ENCODE measurements at places on chromosomes 4 and X. TPM values are rescaled to one million over a fixed set of nuclear protein-coding genes. Genes with fewer than 3 reads are reported as not detected.
A peak's percentile ranks its signal among the peaks of the same experiment; 100 is the strongest.

GRCh38 chr4:118280501-118281218, 72.1 kb downstream of the PRSS12 start:
- no peak for DNase-seq

DNA sequence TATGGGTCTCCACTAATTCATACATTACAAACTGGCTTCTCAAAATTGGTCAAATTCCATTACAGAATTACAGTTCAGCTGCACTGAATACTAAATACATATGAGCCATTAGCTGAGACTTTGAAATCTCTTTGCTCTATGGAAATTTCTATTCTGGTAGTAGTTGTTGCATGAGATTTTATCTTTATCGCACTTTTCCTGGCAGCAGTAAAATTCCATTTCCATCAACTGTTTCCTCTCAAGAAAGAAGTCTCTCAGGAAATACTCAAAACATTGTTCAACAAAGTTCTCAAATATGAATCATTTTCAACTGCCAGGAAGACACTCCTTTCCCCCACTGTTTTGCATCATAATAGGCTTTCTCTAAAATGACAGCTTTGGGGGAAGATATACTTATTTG, 51.3 kb downstream of the ATP11C start:
- peak; percentile 28 for DNase-seq

GRCh38 chr4:94507281-94507680, 55.5 kb downstream of the PDLIM5 start:
- DNase-seq = no peak

GRCh38 chr4:28391877-28392276, 1531.2 kb downstream of the STIM2 start:
- no peak for DNase-seq

GRCh38 chrX:105564501-105564900, 257.8 kb upstream of the NRK start:
- DNase-seq = peak; percentile 7

GRCh38 chr4:27198246-27198645, 337.6 kb downstream of the STIM2 start:
- no peak for DNase-seq

DNA sequence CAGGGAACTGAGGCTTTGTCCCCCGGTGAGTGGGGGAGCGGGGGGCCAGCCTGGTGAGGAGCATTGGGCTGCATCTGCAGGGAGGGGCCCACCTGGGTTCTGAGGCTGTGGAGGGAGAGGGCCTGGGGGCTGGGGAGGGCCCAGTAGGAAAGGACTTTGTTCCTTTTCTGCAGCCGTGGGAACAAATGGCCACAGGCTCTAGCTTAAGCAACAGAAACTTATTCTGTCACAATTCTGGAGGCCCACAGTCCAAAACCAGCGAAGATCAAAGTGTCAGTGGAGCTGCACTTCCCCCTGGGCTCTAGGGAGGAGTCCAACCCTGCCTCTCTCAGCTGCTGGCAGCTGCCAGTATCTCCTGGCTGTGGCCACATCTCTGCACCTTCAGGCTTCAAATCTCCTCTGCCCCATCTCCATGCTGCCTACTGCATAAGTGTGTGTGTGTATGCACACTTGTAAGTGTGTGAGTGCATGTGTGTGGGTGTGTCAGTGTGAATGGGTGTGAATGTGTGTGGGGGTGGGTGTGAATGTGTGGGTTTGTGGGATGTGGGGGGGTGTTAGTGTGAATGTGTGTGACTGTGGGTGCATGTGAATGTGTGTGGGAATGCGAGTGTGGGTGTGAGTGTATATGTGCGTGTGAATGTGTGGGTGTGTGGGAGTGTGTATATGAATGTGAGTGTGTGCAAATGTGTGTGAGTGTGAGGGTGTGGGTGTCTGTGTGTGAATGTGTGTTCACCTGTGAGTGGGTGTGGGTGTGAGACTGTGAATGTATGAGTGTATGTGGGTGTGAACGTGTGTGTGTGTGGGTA, 204.5 kb upstream of the PSAPL1 start:
- no peak for DNase-seq

- no peak for DNase-seq
Measured at GRCh38 chrX:12890467-12890866, 16.0 kb upstream of the TLR8 start.

DNA sequence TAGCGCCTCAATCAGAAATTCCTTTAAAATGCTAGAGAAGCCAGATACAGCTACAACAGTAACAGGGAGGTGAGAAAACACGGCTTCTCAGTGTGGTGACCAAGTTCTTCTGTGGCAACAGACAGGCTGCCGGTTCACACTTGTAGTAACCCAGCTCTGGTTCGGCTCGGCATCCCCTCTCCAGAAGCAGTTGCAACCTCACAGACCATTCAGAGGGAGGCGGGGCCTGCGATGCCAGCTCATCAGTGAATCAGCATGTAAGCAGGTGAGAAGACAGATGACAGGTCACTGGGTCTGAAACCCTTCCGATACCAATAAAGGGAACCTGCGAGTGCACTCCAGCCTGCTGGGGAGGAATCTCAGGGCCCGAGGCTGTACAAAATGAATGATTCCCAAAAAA, 251.0 kb downstream of the KCNIP4 start:
- no peak for DNase-seq

DNA sequence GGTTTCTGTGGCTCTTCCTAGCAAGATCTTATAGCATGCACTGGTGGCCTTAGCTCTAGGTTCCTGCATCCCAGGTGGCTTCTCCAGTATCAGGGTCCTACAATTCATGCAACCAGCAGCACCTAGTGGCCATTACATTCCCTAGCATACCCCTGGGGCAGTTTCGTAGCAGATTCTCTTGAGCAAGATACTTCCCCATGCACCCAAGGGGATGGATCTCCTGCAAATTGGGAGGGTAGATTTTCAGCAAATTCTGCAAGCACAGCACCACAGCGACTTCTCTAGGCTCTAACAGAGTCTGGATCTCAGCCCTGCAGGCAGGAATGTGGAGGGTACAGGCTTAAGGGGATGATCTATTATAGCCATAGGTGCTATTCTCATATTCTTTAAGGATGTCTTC, 13.1 kb upstream of the SLC9B1 start:
- DNase-seq = no peak

DNA sequence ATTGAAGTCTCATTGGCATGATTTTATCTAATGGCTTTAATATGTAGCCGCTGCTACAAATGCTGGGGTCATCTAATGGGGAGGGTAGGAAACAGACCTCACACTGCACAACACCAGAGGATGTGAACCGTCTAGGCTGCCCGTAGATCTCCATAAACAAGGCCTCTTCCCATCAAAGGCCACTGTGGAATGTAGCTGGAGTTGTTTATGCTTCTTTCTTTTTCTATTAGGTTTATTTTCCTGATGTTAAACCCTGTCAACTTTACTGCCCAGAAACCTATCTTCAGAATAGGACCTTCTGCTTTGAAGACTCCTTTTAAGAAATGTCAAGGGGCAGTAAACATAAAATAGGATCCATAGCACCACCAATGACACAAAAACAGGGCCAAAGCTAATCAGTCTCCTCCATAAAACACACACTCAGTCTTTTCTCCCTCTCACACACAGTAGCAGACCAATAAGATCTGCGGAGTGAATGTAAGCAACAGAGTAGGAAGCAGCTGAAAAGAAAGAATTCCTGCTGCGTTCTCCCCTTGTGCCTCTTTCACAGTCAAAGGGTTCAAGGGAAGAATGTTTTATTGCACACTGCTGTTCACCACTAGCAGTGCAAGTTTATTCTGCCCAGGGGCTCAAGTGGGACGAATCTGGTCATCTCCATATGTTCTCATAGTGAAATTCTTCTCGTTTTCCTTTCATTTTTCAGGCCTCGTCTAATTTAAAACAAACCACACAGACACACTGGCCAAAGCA, 72.2 kb downstream of the MAML3 start:
- DNase-seq = no peak

GRCh38 chrX:39430551-39430950, 629.3 kb downstream of the MID1IP1 start:
- DNase-seq = no peak

GRCh38 chr4:185730849-185731608, 81.0 kb downstream of the SORBS2 start:
- DNase-seq = no peak

GRCh38 chr4:66606908-66607307, 936.6 kb upstream of the EPHA5 start:
- no peak for DNase-seq

DNA sequence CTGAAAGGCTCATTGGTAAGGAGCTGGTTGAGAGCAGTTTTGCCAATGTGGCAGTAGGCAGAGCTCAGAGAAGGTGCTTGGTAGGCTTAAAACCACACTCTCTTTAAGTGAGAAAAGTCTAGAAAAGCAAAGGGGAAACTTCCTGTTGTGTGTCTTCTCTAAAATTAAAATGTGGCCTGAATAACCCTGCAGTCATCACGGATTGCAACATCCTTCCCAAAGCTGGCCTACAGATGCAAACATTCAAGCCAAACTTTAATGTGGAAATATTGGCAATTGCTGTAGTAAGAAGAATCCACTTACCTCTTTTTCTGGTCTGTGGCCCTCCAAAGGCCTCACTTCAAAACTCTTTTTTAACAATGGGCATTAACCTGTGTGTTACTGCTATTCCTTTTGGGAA, 348.5 kb downstream of the OPHN1 start:
- peak; percentile 39 for DNase-seq

DNA sequence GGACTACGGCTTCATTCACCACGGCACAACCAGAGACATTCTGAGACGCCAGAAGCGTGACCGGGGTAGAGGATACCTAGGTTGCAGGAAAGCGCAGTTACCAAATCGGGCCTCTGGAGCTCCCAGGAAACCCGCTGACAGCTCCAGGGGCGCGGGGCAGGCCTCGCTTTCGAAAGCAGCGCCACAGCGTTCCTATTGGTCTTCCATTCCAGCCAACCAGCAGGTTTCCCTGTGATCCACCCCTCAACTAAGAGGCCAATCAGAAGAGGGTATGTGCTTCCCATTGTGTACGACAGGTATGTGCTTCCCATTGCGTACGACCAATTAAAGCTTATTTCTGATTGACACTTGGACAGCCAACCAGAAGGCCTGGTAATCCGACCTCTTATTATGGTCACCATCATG, 14.9 kb downstream of the SNX12 start:
- no peak for DNase-seq

- DNase-seq = no peak
Measured at GRCh38 chrX:110698696-110699095, 96.9 kb downstream of the CHRDL1 start.

DNA sequence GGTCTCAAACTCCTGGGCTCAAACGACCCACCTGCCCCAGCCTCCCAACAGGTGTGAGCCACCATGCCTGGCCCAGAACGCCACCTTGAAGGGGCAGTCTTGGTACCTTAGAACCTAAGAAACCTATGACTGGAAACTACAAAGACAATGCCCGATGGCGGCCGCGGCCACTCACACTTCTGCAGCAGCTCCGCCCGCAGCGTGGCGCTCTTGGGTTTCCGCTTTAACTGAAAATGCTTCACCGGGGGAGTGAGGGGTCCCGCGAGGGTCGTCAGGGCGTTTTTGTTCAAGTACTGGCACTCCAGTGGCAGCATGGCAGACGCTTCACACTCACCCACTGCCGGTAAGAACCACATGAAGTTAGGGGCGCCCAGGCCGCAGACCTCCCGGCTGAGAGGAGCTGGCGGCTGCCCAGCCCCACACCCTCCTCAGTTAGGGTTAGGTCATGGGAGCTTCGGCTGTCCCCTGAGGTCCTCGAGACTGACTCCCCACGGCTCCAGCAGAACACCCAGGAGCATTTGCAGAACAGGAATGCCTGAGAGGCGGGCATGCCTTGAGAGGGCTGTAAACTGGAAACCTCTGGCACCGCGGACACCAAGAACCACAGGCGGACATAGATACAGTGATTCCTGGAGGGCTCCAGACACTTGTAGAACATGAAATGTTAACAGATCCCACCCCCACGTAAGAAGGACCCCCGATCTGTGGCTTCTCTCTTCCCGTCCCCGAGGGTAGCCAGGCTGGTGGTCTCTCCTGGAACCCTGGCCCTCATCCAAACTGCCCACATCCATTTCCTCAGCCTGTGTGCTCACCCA, 19.0 kb downstream of the NELFA start:
- DNase-seq = no peak

DNA sequence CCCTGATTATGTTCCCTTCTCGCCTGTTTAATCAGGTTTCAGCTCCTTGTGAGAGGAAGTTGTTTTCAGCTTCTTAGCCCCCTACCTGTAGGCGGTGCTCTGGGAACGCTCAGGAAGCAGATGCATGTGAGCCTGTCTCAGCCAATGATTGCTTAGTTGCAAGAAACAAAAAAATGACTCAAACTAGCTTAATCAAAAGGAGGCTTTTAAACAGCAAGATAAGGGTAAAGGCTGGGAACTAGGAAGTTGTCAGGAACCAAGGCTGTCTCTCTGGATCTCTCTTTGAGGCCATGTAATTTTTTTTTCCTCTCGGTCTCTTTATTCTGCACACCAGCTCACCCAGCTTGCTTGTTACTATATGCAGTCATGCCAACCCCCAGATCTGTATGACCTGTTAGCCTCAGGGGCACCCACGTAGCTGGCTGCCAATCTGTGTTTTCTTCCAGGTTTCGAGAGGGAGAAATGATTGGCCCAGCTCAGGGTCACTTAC, 109.1 kb downstream of the PTTG2 start:
- no peak for DNase-seq

- no peak for DNase-seq
Measured at GRCh38 chr4:2482192-2482591, 13.3 kb downstream of the RNF4 start.

GRCh38 chr4:102007959-102008425, 217.5 kb downstream of the BANK1 start:
- no peak for DNase-seq

Gene SRPX2
- 47.3 TPM for polyA plus RNA-seq

Gene TMSB15B
- 6.6 TPM for polyA plus RNA-seq

Gene CBR4
- 3.1 TPM for polyA plus RNA-seq

Gene EVC2
- polyA plus RNA-seq = 2.2 TPM

Gene COL25A1
- polyA plus RNA-seq = 0.09 TPM

Gene FGG
- polyA plus RNA-seq = not detected

Gene POU4F2
- not detected for polyA plus RNA-seq

Gene SLC4A4
- 1.9 TPM for polyA plus RNA-seq

Gene SEPTIN11
- 638 TPM for polyA plus RNA-seq

Gene CDKL2
- polyA plus RNA-seq = 0.39 TPM

Gene RADX
- polyA plus RNA-seq = 0.26 TPM

Gene HTT-AS
- not detected for polyA plus RNA-seq

Gene PRDM8
- polyA plus RNA-seq = 2.7 TPM
